ENCODE measurements at places on chromosomes 4 and X.

GRCh38 chrX:36913551-36913950, 94.6 kb upstream of the FAM47C start:
- no peak for DNase-seq

GRCh38 chr4:7351014-7351413, 83.7 kb downstream of the PSAPL1 start:
- no peak for DNase-seq

GRCh38 chr4:140237616-140238350, 83.8 kb upstream of the MAML3 start:
- peak; percentile 19 for DNase-seq

GRCh38 chrX:28718450-28718849, 131.2 kb downstream of the IL1RAPL1 start:
- no peak for DNase-seq

DNA sequence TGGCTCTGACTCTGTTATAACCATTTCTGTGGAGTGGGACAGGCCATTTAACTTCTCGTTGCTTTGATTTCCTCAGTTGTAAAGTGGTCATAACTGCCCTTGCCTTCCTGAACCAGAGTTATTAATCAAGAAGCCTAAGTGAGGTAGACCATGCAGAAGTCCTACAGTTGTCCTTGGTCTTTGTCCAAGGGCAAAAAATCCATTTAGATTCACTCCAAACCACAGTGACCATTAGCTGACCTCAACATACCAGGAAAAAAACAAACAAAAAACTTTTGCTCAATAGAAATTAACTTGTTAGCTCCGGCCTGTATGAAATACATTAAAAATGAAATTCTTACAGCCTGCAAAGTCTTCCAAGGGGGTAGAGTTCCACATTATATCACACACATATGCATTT, 52.7 kb downstream of the TBC1D9 start:
- DNase-seq, result no peak

GRCh38 chr4:101418055-101418454, 70.7 kb upstream of the PPP3CA start:
- peak; percentile 27 for DNase-seq

DNA sequence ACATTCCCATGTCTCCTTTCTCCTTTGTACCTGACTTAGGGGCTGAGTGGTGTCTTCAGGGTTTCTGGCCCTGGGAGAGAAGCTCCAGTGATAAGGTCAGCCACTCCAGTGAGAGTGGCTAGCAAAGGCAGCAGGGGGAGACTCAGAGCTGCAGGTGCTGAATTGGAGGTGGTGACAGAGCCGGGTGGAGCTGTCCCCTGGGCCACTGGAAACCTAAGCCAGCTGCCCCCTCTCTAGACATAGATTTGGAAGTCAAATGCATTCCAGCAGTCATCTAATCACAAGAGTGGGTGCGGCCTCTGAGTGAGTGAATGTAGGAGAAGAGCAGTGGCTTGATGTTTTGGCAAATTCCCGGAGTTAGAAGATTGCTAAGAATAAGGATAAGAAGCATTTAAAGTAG, 28.5 kb downstream of the TRIM2 start:
- no peak for DNase-seq

DNA sequence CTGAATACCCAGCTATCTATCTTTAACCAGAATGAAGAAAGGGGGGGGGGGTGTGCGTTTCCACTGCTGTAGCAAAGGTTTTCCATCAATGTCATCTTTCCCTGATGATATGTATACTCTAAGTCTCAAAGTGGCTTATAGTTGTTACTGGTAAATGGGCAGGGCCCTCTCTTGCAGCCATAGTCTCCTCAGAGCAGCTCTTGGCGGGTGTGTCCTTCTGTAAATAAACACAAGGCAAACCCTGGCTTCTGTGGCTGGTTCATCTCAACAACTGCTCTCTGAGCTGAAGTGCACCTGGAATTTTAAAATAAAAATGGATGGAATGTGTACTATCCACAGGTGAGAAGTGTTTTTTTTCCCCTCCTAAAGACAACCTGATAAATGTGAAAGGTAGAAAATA, 57.5 kb upstream of the SCML1 start:
- no peak for DNase-seq

- DNase-seq, result no peak
These were observed 7.8 kb downstream of the TMEM271 start for GRCh38 chr4:568351-568652.

DNA sequence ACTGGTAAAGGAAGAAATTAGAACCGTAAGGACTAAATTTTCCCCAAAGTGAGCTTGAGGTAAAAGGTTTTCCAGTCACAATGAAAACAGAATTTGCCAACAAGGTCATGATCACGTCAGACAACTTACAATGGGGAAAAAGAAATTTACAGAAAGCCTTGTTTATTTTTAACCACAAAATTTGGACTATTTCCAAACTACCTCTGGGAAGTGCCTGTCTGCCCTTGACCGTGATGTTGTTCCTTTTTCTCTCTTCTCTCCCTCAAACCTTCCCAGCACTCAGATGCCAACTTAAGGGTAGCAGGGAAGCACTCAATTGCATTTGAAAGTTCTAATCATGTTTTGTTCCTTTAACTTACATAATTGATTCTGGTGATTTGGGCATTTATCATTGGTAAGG, 32.5 kb downstream of the MEPE start:
- DNase-seq, result no peak

- DNase-seq, result no peak
These were observed 247.1 kb upstream of the PITX2 start for GRCh38 chr4:110869862-110870572.

GRCh38 chr4:14452764-14453163, 549.5 kb upstream of the CPEB2 start:
- DNase-seq, result no peak

DNA sequence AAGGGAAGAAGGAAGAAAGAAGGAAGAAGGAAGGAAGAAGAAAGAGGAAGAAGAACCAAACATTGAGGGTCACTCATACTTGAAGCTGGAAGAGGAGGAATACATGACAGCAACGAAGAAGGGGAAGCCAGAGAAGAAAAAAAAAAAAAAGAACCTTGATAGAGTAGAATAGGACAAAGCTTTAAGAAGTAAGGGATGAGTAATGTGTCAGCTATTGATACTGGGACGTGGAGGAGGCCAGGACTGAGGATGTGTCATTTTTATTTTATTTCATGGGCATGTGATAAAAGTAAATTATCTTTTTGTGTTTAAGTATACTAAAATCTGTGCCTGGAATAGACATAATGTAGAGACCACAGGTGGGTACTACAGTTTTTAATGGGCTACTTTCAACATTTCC, 6.4 kb downstream of the EDA2R start:
- DNase-seq, result no peak

- DNase-seq, result no peak
These were observed 75.9 kb downstream of the QRFPR start for GRCh38 chr4:121304893-121305292.

- no peak for DNase-seq
These were observed 647.4 kb downstream of the BCOR start for GRCh38 chrX:39450234-39450977.

DNA sequence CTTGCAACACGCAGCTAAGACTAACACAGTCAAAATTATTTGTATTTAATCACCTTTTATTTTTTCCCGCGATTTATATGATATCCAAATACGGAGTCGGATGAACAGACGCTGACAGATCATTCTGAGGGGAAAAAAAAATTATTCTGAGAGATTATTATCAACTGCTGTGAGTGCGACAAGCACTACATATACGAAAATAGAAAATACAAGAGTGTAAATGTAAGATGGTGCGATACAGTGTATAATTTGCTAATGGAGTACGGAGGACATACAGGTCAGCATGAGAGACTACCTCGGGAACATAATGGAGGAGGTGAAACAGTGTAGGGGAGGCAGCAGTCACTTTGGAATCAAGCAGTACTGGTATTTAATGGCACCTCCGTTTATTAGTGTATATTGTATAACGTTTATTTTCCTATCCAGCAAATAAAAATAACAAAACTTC, 2.8 kb upstream of the LIN54 start:
- DNase-seq, result no peak

GRCh38 chr4:4668355-4669210, 126.7 kb upstream of the STX18 start:
- DNase-seq, result no peak

GRCh38 chr4:19195696-19196095, 1056.0 kb upstream of the SLIT2 start:
- no peak for DNase-seq

DNA sequence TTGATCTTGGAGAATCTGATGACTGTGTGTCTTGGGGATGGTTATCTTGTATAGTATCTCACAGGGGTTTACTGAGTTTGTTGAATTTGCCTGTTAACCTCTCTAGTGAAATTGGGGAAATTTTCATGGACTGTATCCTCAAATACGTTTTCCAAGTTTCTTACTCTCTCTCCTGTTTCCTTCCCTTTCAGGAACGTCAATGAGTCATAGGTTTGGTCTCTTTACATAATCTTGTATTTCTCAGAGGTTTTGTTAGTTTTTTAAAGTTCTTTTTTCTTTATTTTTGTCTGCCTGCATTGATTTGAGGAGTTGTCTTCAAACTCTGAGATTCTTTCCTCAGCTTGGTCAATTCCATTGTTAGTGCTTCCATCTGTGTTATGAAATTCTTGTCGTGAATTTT, 227.7 kb upstream of the GPRIN3 start:
- no peak for DNase-seq

DNA sequence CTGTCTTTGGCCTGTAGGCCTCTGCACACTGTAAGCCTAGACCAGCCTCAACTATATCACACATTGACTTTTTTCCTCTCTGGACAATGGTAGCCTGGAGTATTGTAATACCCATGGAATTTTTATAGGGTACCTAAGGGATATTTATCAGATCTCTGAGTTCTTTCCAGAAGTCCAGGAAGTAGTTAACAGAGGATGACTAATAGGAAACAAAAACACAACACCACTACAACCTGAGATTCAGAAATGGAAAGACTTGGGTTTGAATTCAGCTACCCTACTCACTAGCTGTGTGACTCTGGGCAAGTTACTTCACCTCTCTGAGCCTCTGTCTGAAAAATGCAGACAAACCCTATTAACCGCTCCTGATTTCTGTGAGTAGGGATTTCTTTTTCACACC, 7.7 kb upstream of the STX18 start:
- no peak for DNase-seq

DNA sequence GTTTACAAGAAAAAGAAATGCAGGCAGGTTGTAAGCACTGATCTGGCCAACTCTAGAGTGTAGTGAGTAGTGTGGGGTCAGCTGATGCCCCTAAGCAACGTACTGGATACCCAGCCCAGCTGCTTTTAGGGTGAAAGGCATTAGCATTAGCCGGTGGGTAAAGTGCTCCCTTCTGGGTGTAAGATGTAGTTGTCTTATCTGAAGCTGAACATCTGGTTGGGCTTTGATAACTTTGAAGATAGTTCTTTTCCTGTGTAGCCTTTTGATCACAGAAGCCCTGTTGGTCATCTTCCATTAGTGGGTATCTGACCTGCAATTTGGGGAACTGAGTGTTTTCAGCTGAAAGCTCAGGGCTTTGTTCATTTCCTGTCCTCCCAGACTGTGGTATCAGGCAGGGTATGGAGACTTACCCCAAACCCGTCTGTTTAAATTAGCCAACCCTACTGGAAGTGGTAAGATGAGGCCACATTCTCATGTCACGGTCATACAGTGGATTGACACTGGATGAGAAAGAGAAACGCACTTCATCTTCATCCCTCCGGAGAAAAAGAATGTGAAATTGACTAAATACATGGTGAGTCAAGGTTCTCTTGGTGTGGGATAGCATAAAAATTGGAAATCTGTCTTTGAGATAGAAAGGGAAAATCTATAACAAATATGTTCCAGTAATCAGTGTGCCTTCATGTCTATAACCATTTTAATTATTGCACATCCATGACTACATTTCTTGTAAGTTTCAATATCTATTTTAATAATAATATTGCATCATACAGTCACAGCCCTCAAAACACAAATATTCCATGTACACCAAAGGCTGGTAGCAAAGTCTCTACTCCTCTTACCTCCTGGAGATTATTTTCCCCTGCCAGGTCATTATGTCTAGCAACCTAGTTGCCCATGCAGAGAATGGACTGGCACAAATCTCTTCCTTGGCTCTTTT, 8.7 kb downstream of the RHOH start:
- DNase-seq, result peak; percentile 66

GRCh38 chrX:130340271-130340670, 552 bp downstream of the SLC25A14 start:
- no peak for DNase-seq

- no peak for DNase-seq
These were observed 129.1 kb downstream of the FBXO8 start for GRCh38 chr4:174154215-174154854.

- no peak for DNase-seq
These were observed 42.4 kb downstream of the EVC start for GRCh38 chr4:5753366-5753765.

- DNase-seq, result peak; percentile 81
These were observed at the start of gene IL15 for GRCh38 chr4:141636082-141636770. IL15 (plus strand) TSS chr4:141636583; CDS start chr4:141719465, 82,882 bp downstream.

DNA sequence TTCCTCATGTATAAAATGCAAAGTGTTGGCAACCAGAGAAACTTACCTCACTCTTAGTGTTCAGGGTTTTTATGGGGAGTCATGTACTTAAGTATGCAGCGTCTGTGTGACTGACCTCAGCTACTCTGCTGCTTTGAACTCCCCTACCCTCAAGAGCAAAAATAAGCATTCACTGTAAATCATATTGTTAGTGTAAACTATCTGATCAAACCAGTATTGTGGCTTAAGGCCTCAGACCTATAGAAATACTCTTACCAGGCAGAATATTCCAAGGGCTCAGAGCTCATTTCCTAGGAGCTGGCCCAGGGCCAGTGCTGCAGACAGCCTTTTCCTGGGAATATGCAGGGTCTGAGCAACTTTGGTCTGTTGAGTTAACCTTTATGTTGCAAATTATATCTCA, 453.1 kb downstream of the CCSER1 start:
- DNase-seq, result no peak

DNA sequence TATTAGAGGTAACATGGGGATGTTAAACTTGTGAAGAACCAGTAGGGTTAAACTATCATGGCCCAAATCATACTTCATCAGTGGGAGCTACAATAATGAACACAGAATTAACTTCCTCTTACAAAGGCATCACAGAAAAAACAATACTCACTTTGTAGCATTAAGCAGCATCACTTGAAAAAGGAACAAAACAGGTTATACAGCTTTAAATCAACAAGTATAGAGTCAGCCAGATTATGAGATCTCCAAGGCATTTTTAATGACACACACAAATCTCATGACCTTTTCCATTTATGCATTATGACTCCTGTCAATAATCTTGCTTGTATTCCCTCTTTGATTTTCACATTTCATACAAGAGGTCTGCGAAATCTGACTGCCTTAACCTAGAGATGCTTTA, 18.3 kb downstream of the FBXL5 start:
- no peak for DNase-seq

- DNase-seq, result no peak
These were observed 25.6 kb upstream of the TCEANC start for GRCh38 chrX:13627306-13627705.
